ENCODE measurements at places on chromosomes 13 and 19.

GRCh38 chr13:38900188-38900587 is 90.4 kb downstream of the STOML3 start:
- no peak for DNase-seq

DNA sequence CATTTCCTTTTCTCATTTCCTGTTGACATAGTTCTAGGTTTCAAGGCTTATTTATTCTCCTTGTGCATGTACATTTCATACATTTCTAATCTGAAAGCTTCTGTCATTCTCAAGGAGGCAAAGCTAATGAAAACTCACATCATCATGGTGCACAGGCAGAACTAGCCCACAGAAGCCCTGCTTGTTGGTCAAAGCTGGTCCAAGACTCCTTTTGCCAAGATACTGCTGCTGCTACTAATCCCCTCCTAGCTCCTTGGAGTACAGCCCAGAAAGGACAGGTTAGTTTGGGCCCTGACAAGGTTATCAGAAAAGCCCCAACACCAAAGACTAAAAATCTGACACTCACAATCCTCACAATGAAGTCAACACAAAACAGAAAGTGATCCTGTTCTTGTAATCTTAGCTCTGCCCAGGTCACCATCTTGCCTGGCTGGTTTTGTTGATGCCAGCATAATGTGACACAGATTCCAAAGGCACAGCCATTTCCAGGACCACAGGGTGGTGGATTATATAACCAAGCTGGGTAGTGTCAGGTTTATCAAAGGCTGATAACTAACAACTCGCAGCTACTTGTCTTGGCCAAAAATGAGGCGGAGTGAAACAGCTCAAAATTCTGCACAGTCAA is 417.4 kb downstream of the NDFIP2 start:
- DNase-seq, result no peak

- no peak for DNase-seq
Measured at GRCh38 chr19:49700563-49700962, 9.6 kb downstream of the CPT1C start.

GRCh38 chr13:25196971-25197370 is 24.9 kb upstream of the AMER2 start:
- no peak for DNase-seq

DNA sequence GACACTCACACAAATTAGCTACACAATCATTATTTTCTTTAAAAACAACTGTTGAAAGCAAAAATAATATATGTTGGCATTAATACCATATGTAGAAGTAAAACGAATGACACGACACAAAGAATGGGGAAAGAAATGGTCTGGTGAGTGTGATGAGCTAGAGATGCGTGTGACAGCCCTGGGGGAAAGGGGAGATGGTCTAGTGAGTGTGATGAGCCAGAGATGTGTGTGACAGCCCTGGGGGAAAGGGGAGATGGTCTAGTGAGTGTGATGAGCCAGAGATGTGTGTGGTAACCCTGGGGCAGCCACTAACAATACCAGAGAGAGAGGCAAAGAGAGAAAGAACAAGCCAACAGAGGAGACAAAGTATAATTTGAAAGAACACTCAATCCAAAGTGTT is 22.3 kb upstream of the LAMP1 start:
- no peak for DNase-seq

GRCh38 chr13:97019236-97019635 is 25.0 kb upstream of the OXGR1 start:
- DNase-seq, result no peak

GRCh38 chr13:33978653-33979052 is 160.7 kb downstream of the RFC3 start:
- DNase-seq, result no peak

DNA sequence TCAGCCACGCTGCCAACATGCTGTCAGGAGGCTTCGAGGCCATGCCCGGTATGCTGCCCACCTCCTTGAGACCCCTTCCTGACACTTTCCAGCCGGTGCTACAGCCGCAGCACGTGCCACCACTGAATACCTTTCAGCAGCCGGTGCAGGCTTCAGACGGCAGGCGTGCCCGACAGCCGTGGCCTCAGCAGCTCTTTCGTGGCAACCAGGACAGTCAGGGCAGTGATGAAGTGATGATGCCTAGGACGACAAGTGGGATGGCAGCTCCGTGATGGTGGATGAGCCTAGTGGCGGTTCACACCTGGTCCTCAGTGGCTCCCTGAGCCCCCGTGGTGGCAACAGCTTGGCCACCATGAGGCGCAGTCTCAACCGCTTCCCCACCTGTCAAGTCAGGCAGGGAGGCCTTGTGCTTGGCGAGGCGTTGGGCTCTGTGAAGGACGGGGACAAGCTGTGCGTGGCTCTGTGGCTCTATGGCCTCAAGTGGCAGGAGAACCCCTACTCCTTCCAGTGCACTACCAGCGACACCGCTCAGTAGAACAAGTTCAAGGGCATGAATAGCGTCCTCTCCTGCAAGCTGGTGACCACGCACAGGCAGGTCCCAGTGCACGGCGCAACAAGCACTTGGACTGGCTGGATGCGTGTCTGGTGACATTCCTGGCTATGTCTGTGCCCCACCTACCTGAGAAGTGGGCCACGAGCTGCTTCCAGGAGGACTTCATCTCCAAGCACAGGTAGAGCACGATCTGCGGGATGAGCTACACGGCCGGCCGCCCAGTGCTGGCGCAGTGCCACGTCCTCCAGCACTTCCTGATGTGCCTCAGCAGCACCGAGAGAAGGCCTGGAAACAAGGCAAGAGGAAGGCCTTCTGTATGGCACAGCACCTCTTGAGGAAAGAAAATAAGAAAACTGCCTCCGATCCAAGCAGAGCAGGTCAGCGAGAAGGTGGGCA is 18.2 kb upstream of the ZNF14 start:
- DNase-seq, result no peak

GRCh38 chr19:8655340-8655709 is 24.9 kb downstream of the NFILZ start:
- no peak for DNase-seq

- no peak for DNase-seq
Measured at GRCh38 chr13:27605610-27606200, 14.6 kb downstream of the LNX2 start.

DNA sequence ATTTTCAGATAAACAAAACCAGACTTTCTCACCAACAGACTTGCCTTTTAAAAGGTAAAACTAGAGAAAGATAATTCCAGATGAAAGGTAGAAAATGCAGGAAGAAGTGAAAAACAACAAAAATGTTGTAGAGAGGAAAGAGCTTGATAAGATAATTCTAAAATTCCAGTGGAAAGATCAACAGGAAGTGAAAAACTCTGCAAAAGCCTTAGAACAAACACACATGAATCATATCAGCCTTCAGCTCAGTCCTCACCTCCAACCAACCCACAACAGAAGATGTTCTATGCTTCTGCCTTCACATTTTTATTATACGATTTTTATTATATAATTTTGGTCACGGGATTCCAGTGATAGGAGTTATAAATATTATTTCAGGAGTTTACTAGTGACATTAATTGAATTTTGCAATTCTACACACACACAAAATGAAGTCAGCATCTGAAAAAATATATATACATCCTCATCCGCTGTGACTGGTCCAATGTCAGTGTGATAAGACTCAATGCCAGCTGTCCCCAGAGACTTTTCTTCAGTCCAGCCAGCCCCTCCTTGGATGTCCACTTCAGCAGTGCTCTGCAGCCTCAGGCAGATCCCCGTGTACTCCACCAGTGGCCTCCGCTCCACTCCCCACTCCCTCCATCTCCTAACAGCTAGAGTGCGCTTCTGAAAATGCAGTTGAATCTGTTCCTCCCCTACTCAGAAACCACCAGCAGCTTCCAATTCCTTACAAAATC is 57.9 kb downstream of the GADD45B start:
- no peak for DNase-seq
